ENCODE measurements at places on chromosomes 16 and 17. TPM values are rescaled to one million over a fixed set of nuclear protein-coding genes. Genes with fewer than 3 reads are reported as not detected.

Gene AGRP
- total RNA-seq: not detected

Gene GUCY2D
- not detected for total RNA-seq

Gene PDIA2
- total RNA-seq: 0.99 TPM

Gene TMEM88
- total RNA-seq: 39.2 TPM

Gene CCL7
- total RNA-seq: not detected

Gene COX6A2
- total RNA-seq: not detected

Gene SMIM5
- total RNA-seq: not detected
